ENCODE measurements at places on chromosomes 1 and 21. TPM values are rescaled to one million over a fixed set of nuclear protein-coding genes. Genes with fewer than 3 reads are reported as not detected.

DNA sequence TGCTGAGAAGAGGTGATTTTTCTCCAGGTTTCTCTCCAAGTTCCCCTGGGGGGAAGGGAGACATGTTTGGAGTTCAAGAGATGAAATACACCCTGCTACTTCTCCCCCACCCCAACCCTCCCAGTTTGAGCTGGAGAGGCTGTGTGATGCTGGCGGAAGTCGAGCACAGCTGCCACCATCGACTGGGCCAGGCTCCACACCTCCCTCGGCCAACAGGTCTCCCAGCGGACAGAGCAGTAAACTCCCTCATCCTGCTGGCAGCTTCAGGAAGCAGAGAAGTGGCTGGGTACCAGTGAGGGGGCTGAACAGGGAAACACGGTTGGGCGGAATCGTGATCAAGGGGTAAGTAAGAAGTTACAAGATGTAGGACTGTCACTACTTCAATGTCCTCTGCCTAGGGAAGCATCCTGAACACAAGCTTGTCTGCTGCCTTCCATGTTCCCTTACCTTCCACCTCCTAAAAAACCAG is 6.6 kb upstream of the NHLH1 start:
- DNase-seq, result no peak

DNA sequence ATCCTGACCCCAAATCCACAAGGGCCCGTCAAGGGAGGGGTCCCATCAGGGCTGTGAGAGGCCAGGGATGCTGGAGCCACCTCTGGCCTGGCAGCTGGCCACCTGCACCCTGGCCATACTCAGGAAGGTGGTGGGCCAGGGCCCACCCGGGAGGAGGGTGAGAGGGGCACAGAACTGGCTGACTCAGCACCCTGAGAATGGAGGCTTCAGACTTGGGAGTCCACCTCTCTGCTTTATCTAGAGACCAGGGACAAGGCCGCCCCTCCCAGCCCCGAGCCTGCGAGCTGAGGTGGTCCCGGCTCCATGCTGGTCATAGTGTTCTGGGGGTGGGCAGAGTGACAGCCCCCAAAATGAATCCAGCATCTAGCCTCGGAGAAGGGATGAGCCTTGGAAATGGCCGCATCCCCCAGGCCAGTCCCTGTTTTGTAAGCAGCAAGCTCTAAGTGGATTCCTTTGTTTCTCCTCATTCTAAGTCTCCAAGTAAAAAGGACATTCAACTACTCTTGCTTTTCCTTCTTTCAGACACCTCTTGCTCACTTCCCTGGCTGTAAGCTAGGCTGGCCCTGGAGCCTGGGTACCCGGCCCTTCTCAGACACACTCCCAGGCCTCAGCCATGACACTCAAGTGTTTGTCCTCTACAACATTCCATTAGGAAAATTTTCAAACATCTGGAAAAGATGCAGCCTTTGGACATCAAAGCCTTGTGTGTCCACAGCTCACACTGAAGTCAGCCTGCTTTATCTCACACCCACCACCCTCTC is 12.3 kb downstream of the WNT3A start:
- DNase-seq, result no peak

The RSPO1 gene
- polyA plus RNA-seq, result 1.4 TPM

GRCh38 chr1:24727501-24728216 is 17.6 kb upstream of the CLIC4 start:
- peak; percentile 80 for DNase-seq

- no peak for DNase-seq
Observed at GRCh38 chr1:196433000-196433399, 175.2 kb downstream of the KCNT2 start.

DNA sequence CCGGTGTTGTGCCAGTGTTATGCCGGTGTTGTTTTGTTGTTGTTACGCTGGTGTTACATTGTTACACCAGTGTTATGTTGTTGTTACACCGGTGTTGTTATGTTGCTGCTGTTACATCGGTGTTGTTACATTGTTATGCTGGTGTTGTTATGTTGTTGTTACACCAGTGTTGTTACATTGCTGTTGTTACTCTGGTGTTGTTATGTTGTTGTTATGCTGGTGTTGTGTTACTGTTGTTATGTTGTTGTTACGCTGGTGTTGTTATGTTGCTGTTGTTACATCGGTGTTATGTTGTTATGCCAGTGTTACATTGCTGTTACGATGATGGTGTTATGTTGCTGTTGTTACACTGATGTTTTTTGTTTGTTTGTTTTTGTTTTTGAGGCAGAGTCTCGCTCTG is 24.1 kb downstream of the H6PD start:
- DNase-seq, result no peak

- DNase-seq, result no peak
Observed at GRCh38 chr1:243598433-243598832, 251.6 kb downstream of the AKT3 start.

The GNG12 gene
- 70.0 TPM for polyA plus RNA-seq

DNA sequence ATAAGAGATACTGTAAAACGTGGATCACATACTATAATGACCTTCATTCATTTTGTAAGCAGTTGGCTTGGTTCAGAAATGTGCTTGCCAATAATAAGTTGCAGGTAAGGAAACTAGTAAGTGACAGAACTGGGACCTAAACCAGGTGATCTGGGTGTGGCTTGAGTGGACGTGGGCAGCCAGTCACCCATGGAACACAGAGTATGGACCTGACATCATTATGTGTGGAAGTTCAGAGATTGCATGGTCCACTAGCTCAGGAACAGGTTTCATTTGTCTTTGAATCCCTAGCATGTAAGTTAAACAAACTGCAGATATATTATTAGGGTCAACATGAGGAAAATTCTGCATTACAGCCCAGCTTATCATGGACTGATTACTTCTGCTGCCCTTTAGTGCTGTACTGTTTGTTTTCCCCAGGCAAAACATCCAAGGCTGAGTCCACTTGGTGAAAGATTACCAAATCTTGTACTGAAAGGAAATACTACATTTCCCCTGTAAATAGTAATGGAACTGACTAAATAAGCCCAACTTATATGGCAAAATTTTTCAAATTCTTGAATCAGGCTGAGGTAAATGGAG is 327.3 kb upstream of the SGIP1 start:
- no peak for DNase-seq

The SETDB1 gene
- 83.8 TPM for polyA plus RNA-seq

DNA sequence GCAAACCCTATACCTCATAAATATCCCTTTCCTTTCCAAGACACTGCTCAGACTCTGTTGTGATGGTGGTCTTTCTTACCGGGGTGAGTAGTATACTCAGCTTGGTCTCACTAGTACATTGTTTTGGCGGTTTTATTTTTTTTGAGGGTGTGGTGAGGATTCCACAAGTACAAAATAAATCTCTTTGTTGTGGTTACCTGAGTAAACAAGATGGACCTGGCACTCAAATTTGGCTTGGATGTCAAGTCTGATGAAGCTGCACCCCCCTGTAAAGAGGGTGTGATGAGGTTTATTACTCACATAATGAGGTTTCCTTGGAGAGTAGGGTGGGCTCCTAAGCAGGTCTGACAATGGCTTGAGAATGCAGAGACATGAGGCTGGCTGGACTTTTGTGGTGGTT is 68.2 kb upstream of the KCNJ6 start:
- DNase-seq, result no peak

DNA sequence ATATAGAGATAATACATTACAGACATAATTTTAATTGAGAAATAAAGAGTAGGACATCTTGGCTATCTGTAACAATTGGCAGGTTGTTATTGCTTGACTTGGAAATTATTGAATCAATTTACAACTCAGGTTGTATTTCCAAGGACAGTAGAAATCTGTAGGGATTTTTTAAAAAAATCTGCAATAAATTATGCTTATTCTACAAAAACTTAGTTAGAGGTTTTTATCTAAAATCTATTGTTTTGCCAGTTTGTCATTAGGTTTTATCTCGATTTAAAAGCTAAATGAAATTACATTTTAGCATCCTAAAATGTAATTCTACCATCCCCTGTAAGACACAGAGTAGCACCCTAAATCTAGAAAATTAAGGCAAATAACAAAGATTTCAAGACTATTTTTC is 408.8 kb downstream of the COL11A1 start:
- no peak for DNase-seq

The PEX10 gene
- 24.8 TPM for polyA plus RNA-seq

GRCh38 chr1:152565115-152565514 is 1.5 kb downstream of the LCE3E start:
- no peak for DNase-seq

DNA sequence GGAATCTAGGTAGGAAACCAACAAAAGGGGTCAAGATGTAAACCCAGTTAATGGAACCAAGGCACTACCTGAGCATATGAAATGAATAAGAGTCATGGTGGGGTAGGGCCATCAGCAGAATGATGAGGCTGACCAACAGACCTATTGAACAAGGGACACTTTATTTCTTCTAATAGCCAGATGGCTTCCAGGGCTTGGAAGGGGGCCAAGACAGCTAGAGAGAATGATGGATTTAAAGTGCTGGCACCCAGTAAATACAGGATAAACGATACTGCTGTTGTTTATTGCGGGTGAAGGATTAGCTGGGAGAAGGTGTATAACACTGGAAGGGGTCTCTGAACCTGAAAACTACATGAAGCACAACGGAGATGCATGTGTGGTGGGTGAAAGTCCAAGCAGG is 15.6 kb downstream of the DDAH1 start:
- no peak for DNase-seq

DNA sequence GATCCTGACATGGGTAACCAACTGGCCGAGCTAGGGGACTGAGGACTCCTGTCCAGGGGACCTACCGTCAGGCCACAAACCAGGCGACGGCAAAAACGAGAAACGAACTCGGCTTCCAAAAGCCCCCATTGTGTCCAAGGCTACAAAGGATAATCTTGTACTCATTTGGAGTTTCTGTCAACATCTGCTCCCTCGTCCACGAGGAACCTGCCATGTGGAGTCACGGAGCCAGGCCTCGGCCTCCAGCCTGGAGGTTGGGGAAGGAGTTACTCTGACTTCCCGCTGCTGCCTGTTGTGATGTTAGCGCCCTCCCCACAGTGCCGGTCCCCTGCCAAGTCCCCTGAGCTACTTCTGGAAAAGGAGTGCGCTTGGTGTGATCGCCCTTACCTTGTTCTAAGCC is 7.3 kb downstream of the KRTAP10-1 start:
- no peak for DNase-seq

- no peak for DNase-seq
Observed at GRCh38 chr21:45011911-45012661, 62.3 kb upstream of the ADARB1 start.

The C1orf87 gene
- 0.84 TPM for polyA plus RNA-seq

DNA sequence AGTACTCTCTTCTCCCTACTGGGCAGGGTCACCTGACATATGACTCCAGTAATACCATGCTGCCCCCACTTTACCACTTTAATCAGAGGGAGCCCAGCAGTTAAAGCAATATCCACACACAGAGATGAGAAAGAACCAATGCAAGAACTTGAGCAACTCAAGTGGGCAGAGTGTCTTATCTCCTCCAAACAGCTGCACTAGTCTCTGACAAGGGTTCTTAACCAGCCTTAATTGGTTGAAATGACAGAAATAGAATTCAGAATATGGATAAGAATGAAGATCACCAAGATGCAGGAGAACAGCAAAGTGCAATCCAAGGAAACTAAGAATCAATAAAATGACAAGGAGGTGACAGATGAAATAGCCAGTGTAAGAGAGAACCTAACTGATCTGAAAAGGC is 91.0 kb downstream of the KCNT2 start:
- no peak for DNase-seq

The NTRK1 gene
- polyA plus RNA-seq, result 0.10 TPM

GRCh38 chr1:199167460-199167859 is 528.6 kb downstream of the PTPRC start:
- DNase-seq, result no peak

The BNIPL gene
- polyA plus RNA-seq, result 8.6 TPM

- no peak for DNase-seq
Observed at GRCh38 chr1:173934440-173934839, 17.3 kb upstream of the SERPINC1 start.

Measured in right lung (tissue), 10 donors.